Anterior cingulate cortex (tissue), 58 donors: ENCODE measurements at places on chromosomes 16 and 17.

DNA sequence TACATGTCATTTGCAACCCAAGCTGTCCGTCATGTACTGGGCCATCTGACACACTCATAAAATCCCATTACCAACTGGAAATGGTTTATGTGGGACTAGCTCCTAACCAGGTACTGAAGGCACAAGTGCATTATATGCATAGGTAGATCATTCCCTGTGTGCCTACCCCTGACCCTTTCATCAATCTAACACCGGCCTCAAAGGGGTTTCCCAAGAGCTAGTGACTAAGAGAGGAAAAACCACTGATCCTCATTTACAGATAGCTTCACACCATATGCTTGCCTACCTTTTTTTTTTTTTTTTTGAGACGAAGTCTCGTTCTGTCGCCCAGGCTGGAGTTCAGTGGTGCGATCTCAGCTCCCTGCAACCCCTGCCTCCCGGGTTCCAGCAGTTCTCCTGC is 449.8 kb downstream of the SLC39A11 start:
- no peak for DNase-seq

GRCh38 chr16:69847643-69848042 is 85.5 kb downstream of the WWP2 start:
- no peak for DNase-seq

DNA sequence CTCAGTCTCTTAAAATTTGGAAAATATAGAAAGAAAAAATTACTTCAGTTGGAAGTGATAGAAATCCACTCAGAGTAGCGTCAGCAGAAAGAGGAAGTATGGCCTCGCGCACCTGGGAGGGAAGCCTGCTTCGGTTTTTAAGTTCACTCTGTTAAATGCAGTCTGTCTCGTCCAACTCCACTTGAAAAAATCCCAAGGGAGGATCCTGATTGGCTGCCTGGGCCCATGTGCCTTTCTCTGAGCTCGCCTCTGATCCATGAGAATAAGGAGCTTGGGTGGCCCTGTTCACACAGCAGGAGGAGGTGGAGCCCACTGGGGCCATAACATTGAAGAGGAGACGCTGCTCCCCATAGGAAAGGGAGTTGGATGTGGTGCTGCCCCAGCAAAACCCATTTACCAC is 40.7 kb downstream of the DNAJA2 start:
- DNase-seq, result no peak

DNA sequence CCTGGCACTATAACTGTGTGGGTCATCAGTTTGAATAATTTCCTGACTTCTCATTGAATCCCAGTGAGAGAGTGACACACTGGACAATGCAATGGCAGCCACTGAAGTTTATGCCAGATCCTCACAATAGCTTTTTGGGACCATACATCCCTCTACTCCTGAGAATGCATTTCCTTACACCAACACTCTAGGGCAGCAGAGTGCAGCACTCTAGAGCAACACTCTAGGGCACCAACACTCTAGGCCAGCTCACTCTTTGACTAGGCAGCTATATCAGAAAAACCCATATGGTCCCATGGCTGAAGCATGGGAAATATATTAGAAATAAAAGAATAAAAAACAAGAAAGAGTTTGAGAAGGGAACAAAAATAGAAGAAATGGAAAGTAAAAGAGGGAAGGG is 309.2 kb downstream of the MAP2K6 start:
- no peak for DNase-seq

- DNase-seq, result no peak
Observed at GRCh38 chr17:17531156-17531555, 35.0 kb upstream of the RASD1 start.

DNA sequence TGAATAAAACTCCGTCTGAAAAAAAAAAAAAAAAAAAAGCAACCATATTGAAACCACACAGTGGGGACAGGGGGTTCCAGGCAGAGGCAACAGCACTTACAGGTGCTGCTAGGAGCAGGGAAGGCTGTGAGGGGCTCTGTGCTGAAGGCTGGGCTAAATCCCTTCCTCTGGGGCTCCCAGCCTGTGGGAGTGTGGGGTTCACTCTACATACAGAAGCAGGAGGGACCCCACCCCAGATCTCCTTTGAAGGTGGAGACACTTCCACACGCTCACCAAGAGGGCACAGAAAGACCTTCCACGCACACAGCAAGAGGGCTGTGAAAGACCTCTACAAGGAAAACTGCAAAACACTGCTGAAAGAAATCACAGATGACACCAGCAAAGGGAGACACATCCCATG is 53.9 kb downstream of the USP22 start:
- DNase-seq, result no peak

- no peak for DNase-seq
Observed at GRCh38 chr17:29091606-29092289, 48.8 kb downstream of the PIPOX start.

DNA sequence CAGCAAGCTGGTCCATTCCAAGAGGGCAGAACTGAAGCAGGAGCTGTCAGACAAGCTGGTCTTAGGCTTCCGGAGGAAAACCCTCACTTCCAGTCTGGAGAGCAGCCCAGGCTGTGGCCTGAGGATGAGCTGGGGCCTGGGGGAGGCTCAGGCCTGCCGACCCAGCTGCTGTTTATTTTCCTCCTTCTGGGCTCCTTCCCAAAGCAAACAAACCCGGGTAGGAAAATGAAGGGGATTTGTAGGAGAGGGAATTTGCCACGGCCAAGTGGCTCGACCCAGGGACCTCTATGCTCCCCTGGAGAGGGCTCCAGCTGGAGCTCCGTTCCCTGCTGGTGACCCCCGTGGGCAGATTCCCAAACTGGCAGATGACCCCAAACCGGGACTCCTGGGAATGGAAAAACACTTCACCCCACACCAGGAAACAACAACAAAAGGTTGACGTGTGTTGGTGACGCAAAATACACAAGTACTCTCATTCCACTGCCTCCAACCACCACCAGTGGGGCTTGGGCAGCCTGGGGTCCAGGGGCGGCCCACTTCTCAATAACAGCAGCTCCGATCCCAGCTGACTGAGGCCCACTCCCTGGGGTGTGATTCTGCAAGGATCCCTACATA is 8.8 kb downstream of the JUP start:
- DNase-seq, result peak; percentile 25

GRCh38 chr17:47785538-47786123 is 36.0 kb downstream of the OSBPL7 start:
- DNase-seq, result no peak

- peak; percentile 53 for DNase-seq
Observed at GRCh38 chr17:61862975-61863800, at the start of gene BRIP1. TSS of gene BRIP1 (minus strand) at chr17:61863528. CDS start at chr17:61861539, 1,989 bp downstream.

- no peak for DNase-seq
Observed at GRCh38 chr17:7843257-7843535, 9.2 kb downstream of the KDM6B start.

DNA sequence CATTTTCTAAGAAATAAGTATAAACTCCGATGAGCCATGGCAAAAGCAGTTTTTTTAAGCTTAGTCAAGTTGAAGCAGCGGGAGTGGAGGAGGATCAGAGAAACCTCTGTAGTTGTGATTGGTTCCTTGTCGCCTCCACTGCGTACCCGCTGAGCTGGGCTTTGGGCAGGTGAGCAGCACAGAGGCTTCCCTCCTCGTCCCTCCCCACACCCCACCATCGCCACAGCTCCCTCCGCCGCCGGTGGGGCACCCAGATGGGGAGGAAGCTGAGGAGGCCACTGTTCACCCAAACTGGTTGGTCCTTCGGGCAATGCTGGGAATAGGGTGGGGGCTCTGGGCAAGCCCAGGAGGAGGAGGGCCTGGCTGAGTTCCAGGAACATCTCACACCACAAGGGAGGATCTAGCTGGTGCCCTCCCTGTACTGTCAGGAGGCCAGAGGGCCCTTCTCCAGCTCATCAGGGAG is 5.2 kb upstream of the MRPL38 start:
- DNase-seq, result no peak

DNA sequence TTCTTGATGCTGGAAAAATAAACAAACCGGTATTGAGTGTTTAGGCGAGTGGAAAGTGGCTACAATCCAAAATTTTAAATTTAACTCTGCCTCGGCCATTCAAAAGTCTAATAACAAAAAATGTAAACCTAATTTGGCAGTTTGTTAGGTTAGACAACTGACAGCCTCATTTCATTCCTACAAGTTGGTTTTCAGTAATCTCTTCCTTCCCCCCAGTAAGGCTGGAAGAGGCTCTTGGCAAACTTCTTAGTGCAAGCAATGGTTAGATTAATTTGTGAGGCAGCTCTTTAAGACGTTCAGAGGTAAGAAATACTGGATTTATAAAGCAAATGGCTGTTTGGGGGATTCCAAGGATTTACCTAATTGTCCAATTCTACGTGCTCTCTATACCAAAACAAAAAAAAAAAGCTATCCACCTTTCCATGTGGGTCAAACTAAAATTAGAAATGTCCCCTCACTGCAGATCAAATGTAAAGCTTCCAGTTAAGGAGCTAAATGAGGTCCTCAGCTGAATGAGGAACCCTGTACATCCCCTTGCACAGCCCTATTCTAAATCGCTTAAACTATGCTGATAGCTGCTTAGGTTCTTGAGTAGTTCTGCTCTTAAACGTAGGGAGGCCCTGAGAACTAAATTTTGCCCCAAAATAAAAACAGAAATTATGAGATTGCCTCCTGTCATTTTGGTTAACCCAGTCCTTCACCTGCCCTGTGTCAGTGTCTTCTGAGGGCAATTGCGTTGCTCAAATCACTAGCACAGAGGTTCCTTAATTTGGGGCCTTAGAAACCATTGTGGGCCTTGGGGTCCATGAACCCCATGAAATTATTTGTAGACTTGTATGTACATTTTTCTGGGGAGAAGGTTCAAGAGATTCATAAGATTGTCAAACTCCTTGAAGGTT is 2.9 kb downstream of the HEXIM1 start:
- DNase-seq, result no peak
